Neural progenitor cell (in vitro differentiated cells): ENCODE measurements at places on chromosomes 7 and 10.

- peak; percentile 53 for DNase-seq
Observed at GRCh38 chr10:15439341-15439842, 68.3 kb upstream of the FAM171A1 start.

GRCh38 chr7:151764056-151764920 lies 112.6 kb downstream of the PRKAG2 start:
- no peak for DNase-seq

GRCh38 chr10:126060261-126060931 lies 164.0 kb downstream of the FANK1 start:
- no peak for DNase-seq

DNA sequence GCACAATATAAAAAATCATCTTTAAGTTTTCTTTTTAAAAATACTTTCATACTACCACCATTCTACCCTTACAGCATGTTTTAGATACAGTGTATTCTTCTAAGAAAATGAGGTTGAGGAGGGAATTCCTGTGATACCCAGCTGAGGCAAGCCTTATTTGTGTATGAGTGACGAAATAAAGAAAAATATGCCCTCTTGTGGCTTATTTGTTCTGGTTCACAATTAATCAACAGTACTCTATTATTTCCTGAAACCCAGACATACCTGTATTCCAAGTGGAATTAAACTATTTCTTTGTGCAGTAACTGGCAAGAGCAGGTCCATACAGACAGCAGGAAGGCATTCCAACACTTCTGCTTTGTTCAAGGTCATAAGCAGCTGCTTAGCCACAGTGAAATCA lies 4.5 kb upstream of the SEMA3D start:
- peak; percentile 9 for DNase-seq

DNA sequence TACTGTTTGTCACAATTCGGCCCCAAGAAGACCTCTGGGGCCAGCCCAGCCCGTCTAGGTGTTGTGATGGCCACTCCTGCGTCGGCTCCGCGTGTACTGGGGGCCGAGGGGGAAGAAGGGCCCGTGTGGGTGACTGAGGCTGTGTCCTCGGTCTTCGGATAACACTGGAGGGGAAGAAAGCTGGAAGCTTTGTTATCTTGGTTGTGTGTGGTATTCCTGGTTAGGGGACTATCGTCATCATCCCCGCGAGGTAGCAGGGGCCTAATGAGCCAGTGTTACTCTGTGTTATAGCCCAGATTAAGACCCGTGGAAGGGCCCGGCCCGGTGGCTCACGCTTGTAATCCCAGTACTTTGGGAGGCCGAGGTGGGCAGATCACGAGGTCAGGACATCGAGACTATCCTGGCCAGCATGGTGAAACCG lies 854 bp downstream of the MTG1 start:
- DNase-seq, result peak; percentile 12

DNA sequence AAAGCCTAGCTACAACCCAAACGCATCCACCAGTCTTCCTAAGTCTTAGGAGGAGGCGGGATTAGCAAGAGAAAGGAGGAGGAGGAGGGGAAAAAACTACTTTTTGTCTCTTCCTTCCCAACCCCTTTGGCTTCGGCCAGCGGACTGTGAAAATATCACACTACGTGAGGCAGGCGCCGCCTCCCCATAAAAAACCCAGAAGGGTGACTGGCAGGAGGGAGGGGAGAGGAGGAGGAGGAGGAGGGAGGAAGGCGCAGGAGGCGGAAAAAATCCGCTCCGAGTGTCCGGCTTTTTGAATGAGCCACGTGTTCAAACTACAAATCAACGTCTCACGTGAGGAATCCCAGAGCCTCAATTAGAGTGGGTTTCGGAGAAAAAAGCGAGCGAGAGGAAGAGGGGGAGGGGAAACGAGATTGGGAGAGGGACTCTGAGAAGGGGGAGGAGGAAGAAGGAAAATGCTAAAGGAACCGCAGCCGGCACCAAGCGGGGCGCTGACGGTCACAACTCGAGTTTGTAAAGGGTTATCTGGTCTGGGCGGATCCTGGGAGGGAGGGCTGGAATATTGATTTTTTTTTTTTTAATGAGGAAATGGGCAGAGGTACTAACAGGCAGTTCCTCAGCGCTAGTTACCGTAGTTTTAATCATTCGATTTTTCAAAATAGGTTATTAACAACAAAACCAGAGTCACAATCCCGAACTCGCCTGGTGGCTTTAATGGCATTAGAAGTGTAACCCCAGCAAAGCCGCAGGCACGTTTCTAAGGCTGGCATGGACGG lies at the start of gene IGF2BP3:
TSS of gene IGF2BP3 (minus strand) at position 162 of the 776 bp plus-strand sequence. CDS start 381 bp downstream, outside the sequence.
- peak; percentile 97 for DNase-seq

GRCh38 chr10:7813481-7813880 lies 4.8 kb upstream of the TAF3 start:
- DNase-seq, result no peak

DNA sequence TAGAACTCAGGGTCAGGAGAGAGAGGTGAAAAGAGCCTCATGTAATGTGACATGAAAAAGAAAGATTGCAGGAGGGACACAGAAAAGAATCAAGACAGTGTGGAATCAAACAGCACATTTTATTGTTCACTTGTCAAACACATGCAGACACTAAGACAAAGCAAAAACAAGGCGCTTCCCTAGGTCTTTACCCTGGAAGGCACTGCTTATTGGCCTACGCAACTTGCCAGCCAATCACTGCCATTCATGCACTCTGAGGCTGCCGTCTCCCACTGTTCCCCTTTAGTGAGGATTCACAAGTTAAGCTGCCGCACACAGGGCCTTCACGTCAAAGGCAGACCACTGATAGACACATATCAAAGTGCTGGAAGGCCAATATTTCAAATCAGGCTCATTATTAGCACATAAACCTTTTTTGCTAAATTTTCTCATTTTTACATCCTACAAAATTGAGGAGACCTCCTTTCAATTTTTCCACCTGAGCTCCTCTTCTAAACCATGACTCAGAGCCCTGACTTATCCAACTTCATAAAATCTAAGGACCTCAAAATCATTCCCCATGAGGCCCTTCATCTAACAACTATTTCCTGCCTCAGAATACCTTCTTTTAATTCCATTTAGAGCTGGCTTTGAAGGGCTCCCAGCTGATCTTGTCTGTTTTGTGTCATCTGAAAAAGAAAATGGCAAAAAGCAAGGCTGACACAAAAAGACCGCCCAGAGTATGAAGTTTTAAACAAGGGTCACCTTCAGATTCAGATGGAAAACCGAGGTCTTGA lies 149.4 kb downstream of the CHCHD3 start:
- peak; percentile 88 for DNase-seq

GRCh38 chr7:6451224-6451705 lies 3.5 kb upstream of the DAGLB start:
- no peak for DNase-seq

DNA sequence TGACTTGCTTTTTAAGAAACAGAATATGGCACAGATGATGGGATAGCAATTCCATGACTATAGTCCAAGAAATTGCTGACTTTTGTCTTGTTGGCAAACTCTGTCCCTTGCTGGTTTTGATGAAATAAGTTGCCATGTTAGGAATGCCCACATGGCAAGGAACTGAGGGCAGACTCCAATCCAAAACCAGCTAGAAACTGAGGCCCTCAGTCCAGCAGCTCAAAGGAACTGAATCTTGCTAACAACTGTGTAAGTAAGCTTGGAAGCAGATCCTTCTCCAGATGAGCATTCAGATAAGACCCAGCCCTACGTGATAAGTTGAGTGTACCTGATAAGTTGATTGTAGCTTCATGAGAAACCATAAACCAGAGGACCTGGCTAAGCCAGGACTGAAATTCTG lies 64.3 kb upstream of the BMPER start:
- DNase-seq, result no peak

DNA sequence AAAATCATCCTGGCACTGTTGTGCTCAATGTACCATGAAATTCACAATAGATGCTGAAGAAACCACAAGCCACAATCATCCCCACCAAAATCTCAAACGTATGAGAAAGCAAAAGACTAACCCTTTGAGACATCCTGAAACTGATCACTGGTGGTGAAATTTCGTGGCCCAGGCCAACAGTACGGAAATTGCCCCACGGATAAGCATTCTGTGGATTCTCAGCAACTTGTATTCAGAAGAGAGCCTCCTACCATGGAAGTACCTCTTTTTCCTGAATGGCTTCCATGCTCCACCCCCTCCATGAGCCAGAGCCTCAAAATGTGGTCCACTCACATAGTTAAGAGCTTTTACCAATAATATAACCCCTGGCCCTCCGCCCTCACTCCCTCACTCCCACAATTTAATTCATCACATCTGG lies 163.9 kb upstream of the AUTS2 start:
- no peak for DNase-seq

- no peak for DNase-seq
Observed at GRCh38 chr10:32988604-32989003, 30.6 kb upstream of the ITGB1 start.

GRCh38 chr10:116476461-116476860 lies 48.8 kb downstream of the PNLIPRP3 start:
- no peak for DNase-seq

- no peak for DNase-seq
Observed at GRCh38 chr10:35752469-35753461, 110.7 kb upstream of the FZD8 start.
